ENCODE measurements at places on chromosomes 5 and 9.

- H3K27me3 ChIP-seq, result no peaks in the 10 kb centered on the region
- H3K4me1 ChIP-seq, result no peaks in the 10 kb centered on the region
- DNase-seq, result no peak
- H3K36me3 ChIP-seq, result no peaks in the 10 kb centered on the region
- H3K4me3 ChIP-seq, result no peak overlapping the region
Measured at GRCh38 chr9:114093761-114094505, 5.2 kb downstream of the KIF12 start.

DNA sequence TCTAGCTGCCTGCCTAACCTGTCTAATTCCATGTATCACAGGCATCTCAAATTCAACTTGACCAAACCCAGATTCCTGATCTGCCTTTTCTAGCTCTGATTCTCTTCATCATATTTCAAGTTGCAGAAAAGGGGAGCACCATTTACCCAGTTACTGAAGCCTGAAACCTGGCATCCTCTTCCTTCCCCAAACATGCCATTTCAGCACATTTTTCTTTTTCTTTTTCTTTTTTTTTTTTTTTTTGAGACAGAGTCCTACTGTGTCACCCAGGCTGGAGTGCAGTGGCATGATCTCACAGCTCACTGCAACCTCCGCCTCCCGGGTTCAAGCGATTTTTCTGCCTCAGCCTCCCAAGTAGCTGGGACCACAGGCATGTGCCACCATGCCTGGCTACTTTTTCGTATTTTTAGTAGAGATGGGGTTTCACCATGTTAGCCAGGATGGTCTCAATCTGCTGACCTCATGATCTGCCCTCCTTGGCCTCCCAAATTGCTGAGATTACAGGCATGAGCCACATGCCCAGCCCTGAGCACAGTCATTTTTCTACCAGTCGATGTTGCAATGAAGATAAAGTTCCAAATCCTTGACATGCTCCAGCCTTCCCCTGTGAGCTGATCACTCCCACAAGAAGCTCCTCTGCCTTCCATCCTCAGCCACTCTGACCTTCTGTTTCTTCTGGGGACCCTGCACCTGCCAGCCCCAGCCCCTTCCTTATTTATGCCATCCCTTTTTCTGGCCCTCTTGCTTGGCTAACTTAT, 32.2 kb downstream of the ACER2 start:
- no peaks in the 10 kb centered on the region for H3K36me3 ChIP-seq
- no peaks in the 10 kb centered on the region for H3K27me3 ChIP-seq
- no peak overlapping the region for H3K27ac ChIP-seq
- H3K4me3 ChIP-seq, result no peak overlapping the region

- no peak for DNase-seq
- no peaks in the 10 kb centered on the region for H3K4me1 ChIP-seq
- no peak overlapping the region for H3K27ac ChIP-seq
Measured at GRCh38 chr9:18783909-18784308, 249.1 kb downstream of the SAXO1 start.

GRCh38 chr9:2536511-2536910, 85.1 kb upstream of the VLDLR start:
- H3K36me3 ChIP-seq, result no peaks in the 10 kb centered on the region
- H3K27me3 ChIP-seq, result no peaks in the 10 kb centered on the region
- no peak overlapping the region for H3K4me3 ChIP-seq

DNA sequence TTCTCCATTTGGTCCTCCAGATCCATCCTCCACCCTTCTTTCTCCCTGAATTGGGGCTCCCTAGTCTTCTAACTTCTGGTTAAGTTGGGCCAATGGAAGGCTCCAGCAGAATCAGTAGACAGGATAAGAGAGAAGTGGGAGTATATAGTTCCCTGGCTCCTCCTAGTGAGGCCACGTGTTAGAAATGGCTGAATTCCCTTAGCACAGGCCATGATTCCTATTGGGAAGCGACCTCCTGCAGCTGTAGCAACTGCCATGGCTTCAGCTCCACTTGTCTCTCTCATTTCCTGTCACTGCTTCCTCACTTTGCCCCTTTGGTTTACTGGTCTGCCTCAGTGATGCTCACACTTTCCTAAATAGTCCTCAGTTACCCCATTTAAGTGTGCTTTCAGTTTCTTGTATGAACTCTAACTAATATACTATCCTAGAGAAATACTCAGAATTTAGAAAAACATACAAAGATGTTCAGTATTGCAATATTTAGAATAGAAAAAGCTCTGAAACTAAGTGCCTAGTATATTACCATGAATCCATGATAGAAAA, 104.8 kb upstream of the SMARCA2 start:
- H3K27ac ChIP-seq, result no peak overlapping the region
- no peak for DNase-seq
- H3K4me3 ChIP-seq, result no peak overlapping the region
- H3K36me3 ChIP-seq, result no peaks in the 10 kb centered on the region
- H3K4me1 ChIP-seq, result no peaks in the 10 kb centered on the region
- H3K27me3 ChIP-seq, result no peaks in the 10 kb centered on the region
